WTC11 (cell line): ENCODE measurements at places on chromosomes 4 and X. TPM values are rescaled to one million over a fixed set of nuclear protein-coding genes. Genes with fewer than 3 reads are reported as not detected.
A peak's percentile ranks its signal among the peaks of the same experiment; 100 is the strongest.

Gene MGARP
- total RNA-seq, result 4.6 to 7.5 TPM (median 6.2 TPM) in 3 replicates

Gene RTL9
- 0.07 to 0.24 TPM (median 0.11 TPM) in 3 replicates for total RNA-seq

- H3K27me3 ChIP-seq, result no peaks in the 10 kb centered on the region
- H3K4me3 ChIP-seq, result no peak overlapping the region
- peaks cover 55% of the 10 kb centered on the region for H3K4me1 ChIP-seq
- DNase-seq, result no peak
- 0 out of 2 replicates have a peak, but pooled peaks cover 3% of the 10 kb centered on the region for H3K36me3 ChIP-seq
- H3K27ac ChIP-seq, result peak overlapping the region; percentile 96
Measured at GRCh38 chr4:128635141-128635954, 174.2 kb upstream of the JADE1 start.

- peaks cover 7% of the 10 kb centered on the region for H3K27me3 ChIP-seq
- H3K4me3 ChIP-seq, result no peak overlapping the region
- H3K4me1 ChIP-seq, result peaks cover 44% of the 10 kb centered on the region
- no peak overlapping the region for H3K27ac ChIP-seq
Measured at GRCh38 chr4:53535567-53535966, 55.7 kb downstream of the LNX1 start.

DNA sequence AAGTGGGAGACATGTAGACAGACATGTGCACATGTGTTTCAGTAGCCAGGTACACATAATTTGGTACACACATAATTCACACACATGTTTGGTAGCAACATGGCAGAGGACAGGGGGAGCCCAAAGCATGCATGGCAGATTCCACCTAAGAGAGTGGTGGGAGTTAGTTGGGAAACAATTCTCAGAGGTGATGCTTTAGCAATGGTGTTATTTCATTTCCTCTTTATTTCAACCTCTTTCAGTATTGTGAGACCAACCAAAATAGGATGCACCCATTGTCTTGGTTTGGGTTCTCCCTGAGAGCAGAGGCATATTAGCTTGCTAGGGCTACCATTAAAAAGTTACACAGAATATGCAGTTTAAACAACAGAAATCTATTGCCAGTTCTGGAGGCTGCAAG is 92.2 kb upstream of the ANXA3 start:
- no peak for DNase-seq
- H3K27ac ChIP-seq, result no peak overlapping the region
- H3K4me1 ChIP-seq, result no peaks in the 10 kb centered on the region
- peaks cover 30% of the 10 kb centered on the region for H3K36me3 ChIP-seq
- H3K4me3 ChIP-seq, result no peak overlapping the region

- peaks cover 25% of the 10 kb centered on the region for H3K27me3 ChIP-seq
- no peak for DNase-seq
- no peaks in the 10 kb centered on the region for H3K36me3 ChIP-seq
Measured at GRCh38 chr4:155377276-155377675, 511 bp upstream of the MAP9 start.

DNA sequence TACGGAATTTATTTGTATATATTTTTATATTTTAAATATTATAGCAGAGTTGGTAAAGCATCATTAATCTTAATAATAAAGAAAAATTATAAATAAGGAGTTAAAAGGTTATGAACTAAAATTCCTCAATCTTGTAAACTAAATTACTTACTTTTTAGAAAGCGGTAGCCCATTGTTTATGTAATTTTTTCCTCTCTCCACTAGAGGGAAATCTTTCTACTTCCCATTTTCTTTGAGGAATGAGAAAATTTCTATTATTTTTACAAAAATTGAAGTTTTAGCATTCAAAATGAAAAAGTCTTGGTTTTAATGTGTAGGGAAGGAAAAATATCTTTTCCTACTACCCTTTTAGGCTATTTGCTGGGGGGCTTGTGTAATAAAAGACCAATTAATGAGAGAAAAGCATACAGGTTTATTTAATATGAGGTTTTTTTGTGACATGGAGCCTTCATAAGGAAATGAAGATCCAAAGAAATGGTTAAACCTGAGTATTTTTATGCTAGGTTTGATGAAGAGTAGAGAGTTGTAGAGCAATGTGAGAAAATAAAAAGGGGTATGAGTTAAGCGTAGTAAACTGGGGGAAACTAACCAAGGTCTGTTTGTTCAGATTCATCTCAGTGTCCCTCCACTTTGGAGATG is 68.7 kb upstream of the ADAD1 start:
- no peak for DNase-seq
- H3K27me3 ChIP-seq, result no peaks in the 10 kb centered on the region
- H3K4me3 ChIP-seq, result no peak overlapping the region
- no peak overlapping the region for H3K27ac ChIP-seq
- H3K36me3 ChIP-seq, result 0 out of 2 replicates have a peak, but pooled peaks cover 2% of the 10 kb centered on the region

GRCh38 chrX:38236901-38237615 is 16.4 kb upstream of the SRPX start:
- H3K36me3 ChIP-seq, result no peaks in the 10 kb centered on the region
- no peak for DNase-seq
- peaks cover 7% of the 10 kb centered on the region for H3K4me1 ChIP-seq

DNA sequence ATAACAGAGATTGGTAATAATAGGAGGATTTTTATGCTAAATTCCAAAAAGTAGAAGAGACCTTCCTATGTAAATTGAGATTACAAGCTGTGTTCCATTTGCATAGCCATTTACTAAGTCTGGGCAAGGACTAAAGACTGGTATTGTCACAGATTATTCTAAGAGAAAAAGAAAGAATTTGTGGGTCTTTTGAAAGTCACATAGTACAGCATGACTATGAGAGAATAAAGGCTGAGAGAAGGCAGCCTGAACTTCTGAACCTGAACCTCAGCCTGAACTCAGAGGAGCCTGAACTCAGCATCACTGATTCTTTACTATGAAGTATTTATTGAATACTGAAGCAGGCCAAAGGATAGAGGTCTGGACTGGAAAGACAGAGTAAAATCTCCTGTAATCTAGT is 297.5 kb downstream of the STPG2 start:
- DNase-seq, result no peak
- peak overlapping the region; percentile 87 for H3K27ac ChIP-seq
- H3K36me3 ChIP-seq, result 0 out of 2 replicates have a peak, but pooled peaks cover 4% of the 10 kb centered on the region
- no peaks in the 10 kb centered on the region for H3K27me3 ChIP-seq

DNA sequence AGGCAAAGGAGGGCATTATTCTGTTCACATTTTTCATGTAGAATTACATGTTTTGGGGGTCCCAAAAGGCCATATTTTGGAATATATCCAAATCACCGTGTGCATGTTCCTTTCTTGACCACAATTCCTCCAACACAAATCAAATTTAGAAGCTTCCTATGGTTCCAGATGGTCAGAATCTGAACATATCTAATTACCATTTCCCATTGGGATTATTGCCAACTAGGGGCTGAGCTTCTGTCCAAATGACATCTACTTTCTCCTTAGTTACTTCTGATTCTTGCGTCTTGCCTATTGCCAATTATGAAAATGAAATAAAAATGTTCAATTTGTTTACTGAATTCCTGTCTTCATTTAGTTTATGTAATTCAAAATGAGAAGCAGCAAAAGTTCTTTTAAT is 163.7 kb downstream of the CPE start:
- no peak overlapping the region for H3K27ac ChIP-seq
- H3K4me3 ChIP-seq, result no peak overlapping the region
- no peak for DNase-seq
- H3K4me1 ChIP-seq, result no peaks in the 10 kb centered on the region
